ENCODE measurements at places on chromosomes 6 and 20.

- DNase-seq = peak; percentile 9
Observed at GRCh38 chr6:109008537-109009235, 86.0 kb downstream of the SESN1 start.

GRCh38 chr20:58546416-58546711 lies 31.2 kb upstream of the APCDD1L start:
- no peak for DNase-seq

DNA sequence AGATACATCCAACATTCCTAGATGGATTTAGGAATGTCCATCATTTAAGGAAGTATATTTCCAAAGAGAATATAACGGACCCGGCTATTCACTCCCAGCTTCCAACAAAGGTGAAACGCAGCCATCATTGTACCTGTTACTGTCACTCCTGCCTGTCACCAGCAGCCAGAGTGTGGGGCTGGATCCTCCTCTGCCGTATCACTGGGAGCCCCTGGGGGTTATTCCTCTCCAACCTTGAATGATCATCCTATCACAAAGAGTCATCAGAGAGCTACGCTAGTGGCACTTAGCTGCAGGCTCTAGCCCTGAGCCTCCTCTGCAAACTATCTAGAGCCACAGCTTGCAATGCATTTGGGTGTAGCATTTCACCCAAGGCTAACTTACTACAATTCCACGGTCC lies 73.6 kb upstream of the NHSL1 start:
- DNase-seq = no peak

- no peak for DNase-seq
Observed at GRCh38 chr6:50785921-50786320, 32.8 kb upstream of the TFAP2B start.

DNA sequence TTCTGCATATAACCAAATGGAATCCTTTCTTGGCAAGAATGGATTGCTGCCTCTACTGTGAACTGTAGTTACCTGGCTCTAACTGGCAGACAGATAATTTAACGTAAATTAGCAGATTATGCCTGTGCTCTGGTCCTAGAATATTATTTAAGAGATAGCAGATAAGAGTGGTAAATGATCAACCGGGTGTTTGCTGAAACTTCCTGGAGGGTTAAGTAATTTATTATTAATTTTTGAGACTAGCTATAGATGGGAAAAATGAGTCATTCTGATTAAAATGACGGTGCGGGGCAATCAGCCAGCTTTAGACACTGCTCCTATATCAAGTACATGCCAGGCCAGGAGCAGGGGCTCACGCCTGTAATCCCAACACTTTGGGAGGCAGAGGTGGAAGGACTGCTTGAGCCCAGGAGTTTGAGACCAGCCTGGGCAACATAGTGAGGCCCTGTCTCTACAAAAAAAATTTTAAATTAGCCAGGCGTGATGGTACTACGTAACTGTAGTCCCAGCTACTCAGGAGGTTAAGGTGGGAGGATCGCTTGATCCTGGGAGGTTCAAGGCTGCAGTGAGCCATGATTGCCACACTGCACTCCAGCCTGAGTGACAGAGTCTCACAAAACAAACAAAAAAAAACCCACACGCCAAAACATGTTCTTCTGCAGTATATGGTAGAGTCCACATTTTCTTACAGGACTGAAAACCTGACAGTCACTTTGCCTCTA lies 22.6 kb downstream of the B4GALT5 start:
- no peak for DNase-seq

DNA sequence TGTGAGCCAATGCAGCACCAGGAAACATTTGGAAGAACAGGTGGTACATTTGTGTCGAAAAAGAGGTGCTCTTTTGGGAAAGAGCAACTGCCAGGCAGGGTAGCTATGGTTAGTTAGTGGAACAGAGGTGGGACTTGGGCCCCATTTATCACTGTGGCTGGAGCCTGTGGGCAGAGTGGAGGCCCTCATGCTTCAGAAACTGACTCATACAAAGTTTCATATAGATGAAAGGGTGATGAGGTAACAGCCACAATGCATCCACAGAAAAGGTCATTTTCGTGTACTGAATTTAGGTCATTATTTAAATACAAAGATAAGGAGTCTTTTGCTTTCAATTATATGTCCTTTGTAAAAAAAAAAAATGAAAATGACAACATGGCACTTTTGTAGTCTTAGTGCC lies 76.4 kb upstream of the HS3ST5 start:
- no peak for DNase-seq

GRCh38 chr6:90444160-90444714 lies 142.6 kb downstream of the MAP3K7 start:
- DNase-seq = no peak

DNA sequence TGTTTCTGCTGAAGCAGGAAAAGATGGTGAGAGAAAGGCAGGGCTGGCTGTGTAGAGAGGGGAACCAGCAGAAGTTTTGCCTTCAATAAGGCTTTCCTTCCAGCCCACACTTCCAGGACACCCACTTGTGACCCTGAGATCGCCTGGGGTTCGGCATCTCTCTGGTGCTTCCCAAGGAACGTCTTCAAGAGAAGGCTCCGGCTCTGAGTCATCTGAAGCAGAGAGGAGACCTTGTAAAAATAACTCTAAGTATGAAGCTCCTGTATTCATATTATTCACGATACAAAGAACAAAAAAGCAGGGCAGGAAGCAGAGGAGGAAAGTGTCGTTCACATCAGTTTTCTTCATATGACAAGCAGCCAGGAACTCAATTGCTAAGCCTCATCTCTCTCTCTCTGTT lies 95.4 kb upstream of the MRPS10 start:
- peak; percentile 78 for DNase-seq

DNA sequence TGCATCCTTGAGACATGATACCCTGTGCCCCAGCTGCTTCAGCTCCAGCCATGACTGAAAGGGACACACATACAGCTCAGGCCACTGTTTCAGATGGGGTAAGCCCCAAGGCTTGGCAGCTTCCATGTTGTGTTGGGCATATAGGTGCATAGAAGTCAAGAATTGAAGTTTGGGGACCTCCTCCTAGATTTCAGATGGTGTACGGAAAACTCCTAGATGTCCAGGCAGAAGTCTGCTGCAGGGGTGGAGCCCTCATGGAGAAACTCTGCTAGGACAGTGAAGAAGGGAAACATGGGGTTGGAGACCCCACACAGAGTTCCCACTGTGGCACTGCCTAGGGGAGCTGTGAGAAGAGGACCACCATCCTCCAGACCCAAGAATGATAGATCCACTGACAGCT lies 1379.0 kb upstream of the MAP3K7 start:
- no peak for DNase-seq

GRCh38 chr20:48722737-48723191 lies 105.0 kb downstream of the PREX1 start:
- peak; percentile 8 for DNase-seq

DNA sequence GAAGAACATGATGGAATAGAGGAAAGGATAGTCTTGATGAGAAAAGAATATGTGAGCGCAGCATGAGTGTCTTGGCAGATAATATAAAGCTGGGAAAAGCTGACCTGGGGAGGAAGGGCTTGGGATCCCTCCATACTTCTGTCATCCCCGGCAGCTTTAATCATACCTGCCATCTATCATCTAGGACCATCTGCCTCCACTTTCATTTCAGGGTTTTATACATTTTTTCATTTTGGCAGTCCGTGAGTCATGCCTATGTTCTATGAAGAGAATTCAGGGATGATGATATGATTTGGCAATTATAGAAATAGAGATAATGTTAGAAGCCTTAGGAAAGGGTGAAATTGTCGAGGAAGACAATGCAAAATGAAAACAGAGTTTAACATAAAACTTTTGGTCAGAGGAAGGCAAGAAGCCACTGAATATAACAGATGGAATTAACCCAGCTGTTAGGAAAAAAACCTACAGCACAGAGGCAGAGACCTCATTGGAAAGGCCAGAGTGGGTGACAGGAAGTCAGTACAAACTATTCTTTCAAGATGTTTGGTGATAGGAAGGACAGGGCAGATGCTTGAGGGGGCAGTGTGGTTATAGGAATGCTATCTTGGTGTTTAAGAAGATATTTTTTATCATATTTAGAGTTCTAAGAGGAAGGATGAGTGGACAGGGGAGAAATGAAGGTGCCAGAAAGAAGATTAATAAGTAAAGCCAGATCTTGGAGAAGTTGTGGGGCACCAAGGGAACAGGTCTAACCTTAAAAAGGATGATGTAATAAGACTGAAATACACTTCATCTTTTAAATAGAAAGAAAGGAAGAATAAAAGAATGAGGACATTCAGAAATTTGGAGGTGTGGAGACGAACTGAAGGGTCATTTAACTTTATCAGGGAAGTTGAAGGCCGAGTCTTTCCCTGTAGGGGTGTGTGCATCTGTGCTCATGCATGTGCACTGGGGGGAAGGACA lies 37.8 kb downstream of the MARCKS start:
- DNase-seq = no peak

DNA sequence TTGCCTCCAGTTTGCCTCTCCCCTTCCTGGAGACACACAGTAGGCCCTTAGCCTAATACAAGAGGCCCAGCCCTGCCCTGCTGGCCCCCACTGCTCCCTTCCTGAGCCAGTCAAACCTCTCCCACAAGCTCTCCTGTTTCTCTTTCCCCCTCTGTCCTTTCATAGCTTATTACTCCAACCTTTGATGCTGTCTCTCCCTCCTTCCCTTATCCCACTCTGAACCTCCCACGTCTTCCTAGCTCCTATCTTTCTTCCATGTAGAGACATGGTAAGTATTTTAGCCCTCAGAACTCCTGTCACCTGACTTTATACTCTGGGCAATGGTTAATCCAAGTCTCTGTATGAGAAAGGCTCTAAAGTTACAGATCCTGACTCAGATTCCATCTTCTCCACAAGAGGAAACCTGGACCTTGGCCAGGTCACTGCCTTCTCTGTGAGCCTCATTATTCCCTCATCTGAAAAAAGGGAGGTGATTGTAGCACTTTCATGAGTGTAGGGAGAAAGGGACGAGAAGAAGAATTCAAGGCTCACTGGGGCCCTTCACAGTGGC lies 6.7 kb downstream of the TGIF2 start:
- DNase-seq = peak; percentile 59

- no peak for DNase-seq
Observed at GRCh38 chr6:70394518-70395300, 18.6 kb upstream of the FAM135A start.

- no peak for DNase-seq
Observed at GRCh38 chr6:34497411-34497810, 31.5 kb downstream of the PACSIN1 start.

DNA sequence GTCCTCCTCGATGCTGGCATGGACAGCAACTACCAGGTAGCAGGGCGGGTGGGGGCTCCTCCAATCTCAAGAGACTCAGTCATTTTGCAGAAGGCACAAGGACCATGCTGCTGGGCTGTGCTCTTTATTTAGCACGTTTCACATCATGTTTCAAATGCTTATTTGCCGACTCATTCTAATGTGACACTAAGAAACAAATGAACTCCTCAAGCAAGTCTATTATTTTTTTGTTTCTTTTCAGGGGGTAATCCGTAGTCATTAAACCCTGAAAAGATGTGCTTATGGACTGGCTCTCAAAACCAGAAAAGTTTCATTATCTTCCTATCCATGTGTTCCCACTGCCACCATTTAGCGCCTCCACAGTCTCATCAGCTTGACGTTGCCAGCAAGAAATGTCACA lies 92.9 kb downstream of the ANKS1A start:
- peak; percentile 15 for DNase-seq

- no peak for DNase-seq
Observed at GRCh38 chr6:54621285-54621684, 225.3 kb upstream of the FAM83B start.

DNA sequence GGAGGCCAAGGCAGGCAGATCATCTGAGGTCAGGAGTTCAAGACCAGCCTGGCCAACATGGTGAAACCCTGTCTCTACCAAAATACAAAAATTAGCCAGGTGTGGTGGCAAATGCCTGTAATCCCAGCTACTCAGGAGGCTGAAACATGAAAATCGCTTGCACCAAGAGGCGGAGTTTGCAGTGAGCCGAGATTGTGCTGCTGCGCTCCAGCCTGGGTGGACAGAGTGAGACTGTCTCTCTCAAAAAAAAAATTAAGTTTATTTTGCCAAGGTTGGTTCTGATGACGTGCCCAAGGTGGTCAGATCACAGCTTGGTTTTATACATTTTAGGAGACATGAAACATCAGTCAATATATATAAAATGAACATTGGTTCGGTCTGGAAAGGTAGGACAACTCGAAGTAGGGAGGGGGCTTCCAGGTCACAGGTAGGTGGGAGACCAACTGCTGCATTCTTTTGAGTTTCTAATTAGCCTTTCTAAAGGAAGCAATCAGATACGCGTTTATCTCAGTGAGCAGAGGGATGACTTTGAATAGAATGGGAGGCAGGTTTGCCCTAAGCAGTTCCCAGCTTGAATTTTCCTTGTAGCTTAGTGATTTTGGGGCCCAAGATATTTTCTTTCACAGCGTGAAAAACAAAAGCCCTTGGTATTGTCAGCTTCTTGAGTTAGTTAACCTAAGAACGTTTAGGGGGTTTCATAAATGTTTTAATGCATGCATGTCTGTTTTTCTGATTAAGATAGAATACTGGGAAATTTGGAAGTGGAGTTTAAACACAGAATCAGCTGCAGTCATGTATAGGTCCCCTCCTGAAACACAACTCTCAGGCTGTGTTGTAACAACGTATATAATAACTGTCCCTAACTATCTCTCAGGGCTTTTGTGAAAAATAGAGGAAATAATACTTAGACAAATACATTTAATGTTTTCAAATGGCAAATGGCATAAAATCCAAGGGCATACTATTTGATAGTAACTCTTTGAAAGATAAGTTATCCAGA lies 16.7 kb downstream of the ACOT13 start:
- no peak for DNase-seq

- no peak for DNase-seq
Observed at GRCh38 chr6:139131736-139132280, 3.1 kb upstream of the HECA start.

DNA sequence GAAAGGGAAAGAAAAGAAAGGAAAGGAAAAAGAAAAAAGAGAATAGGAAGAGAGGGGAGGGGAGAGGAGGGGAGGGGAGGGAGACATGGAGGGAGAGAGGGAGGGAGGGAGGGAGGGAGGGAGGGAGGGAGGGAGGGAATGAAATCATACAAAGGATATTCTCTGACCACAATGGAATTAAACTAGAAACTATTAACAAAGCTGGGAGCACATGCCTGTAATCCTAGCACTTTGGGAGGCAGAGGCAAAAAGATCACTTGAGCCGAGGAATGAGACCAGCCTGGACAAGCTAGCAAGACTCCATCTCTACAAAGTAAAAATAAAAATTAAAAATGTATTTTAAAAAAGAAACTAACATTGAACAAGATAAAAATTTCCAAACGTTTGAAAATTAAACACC lies 62.8 kb downstream of the ILRUN start:
- no peak for DNase-seq

DNA sequence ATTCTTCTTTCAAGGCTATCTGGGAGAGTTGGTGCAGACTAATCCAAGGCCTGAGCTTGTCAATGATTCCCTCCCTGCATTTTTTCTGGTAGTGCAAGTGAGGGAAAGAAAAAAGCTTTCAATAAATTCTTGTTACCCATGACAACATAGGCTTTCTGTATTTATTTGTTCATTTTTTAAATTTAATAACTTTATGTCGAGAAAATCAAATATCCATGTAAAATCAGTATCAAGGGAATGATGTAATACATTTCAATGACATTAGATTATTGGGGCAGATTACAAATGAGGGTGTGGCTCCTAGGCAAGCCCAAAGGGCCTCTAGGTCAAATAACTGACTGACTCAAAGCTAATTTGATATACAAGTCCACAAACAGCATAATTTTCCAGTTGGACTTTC lies 104.0 kb downstream of the GJA1 start:
- DNase-seq = no peak
